ENCODE measurements at places on chromosomes 11 and 22.
A peak's percentile ranks its signal among the peaks of the same experiment; 100 is the strongest.

DNA sequence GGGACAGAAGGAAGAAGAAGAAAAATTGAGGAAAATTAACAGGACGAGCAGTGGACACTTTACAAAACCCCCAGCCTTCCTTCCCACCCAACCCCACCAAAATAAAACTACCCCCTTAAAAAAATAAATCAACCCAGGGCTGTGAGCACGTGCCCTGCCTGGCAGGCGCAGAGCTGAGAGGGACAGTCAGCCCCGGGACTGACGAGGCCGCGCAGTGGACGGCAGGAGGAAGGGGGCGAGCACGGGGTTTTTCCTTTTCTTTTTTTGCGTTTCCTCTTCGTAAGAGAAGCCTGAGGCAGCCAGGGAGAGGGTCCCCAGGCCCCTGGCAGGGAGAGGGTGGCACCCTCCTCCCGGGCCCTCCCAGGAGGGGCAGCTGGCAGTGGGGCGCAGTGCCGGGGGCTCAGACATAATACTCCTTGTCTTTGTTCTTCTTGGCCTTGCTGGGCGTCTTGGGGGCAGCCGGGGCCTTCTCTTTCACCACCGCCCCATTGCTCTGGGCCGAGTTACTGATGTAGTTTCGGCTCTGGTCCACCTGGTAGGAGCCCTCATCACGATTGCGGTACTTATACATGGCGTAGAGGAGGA, 15.9 kb downstream of the SLC22A12 start:
- no peak for DNase-seq

DNA sequence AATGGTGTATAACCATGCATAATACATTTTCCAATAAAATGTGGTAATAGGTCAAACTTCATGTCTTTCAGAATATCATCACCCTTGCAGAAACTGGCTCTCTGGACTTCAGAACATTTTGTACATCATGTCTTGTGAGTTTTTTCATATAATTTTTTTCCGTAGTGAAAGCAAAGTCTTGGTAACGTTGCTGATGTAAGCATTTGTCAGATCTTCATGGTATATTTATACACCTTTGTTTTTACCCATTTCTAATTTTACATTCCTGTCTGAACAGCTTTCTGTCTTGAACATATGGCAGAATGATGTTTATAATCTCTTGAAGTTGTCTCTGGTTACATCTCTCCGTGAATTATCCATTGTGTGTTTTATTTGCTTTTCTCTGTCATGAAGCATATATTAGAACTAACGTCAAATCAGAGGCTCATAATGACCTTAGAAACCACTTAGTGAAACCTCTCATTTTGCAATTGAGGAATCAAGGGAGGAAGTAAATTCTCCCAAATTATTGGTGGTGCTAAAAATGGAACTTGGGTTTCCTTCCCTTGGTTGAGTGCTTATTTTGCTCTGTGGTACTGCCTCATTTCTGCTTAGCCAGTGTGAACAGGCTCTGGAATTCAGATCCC, 37.4 kb downstream of the CSRP3 start:
- DNase-seq, result no peak

DNA sequence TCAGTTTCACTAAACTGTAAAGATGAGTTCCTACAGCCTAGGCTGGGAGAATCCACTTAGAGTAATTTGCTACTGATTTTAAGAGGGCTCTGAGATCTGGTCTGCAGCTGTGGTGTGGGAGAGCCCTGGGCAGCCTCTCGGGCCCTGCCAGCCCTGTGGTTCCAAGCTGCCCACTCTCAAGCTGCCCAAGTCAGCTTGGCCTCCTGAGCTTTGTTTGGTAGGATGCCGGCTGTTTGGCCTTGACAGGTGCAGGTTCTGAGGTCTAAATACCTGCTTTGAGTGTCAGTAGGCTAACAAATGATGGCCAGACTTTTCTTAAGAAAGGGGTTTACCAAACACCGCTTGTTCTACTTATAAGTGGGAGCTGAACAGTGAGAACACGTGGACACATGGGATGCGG, 133.3 kb upstream of the TTC12 start:
- DNase-seq, result no peak

DNA sequence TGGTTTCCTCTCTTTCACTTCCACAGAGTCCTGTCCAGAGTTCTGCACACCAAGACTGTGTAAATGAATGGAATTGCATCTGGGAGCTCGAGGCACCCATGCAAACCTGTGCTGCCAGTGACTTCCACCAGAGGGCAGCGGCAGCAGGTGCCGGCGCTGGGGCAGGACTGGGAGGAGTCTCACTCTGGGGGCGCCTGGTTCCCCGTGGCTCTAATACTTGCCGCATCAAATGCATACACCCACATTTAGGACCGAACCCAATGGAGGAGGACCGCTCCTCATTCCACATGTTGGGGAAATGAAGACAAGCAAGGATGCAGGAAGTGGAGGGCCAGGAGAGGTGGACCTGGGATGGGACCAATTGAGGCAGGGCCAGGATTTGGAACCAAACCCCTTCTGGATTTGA, 1.1 kb upstream of the CD6 start:
- DNase-seq, result peak; percentile 62

Measured in GM06990 (cell line).